ENCODE measurements at places on chromosomes 7 and 10.

GRCh38 chr7:107641676-107642075, 19.0 kb upstream of the SLC26A4 start:
- DNase-seq = peak; percentile 90

DNA sequence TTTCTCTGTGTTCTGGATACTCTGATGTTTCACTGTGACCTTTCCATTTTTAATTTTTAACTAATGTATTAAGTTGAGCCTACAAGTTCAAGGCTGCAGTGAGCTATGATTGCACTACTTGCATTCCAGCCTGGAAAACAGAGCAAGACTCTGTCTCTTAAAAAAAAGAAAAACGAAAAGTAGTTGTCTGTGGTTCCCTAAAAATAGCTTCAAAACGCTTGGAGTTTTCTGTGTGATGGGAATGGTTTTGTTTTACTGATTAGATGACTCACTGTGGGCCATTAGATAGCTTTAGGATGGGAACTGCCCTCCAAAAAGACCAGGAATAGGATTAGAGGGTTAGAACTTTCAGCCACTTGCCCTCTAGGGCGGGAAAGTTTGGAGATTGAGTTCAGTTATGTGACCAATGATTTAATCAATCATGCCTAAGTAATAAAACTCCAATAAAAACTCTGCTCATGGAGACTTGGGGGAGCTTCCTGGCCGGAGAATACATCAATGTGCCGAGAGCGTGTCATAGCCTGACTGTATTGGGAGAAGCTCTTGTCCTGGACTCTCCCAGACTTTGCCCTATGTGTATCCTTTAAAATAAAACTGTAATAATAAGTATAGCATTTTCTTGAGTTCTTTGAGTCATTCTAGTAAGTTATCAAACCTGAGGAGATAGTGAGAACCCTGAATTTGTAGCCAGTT, 147.1 kb downstream of the LYZL1 start:
- DNase-seq = no peak

GRCh38 chr7:150737265-150738055, at the start of gene GIMAP5:
TSS of gene GIMAP5 (plus strand) at chr7:150737418. CDS start at chr7:150740885, 3,467 bp downstream.
- no peak for DNase-seq

DNA sequence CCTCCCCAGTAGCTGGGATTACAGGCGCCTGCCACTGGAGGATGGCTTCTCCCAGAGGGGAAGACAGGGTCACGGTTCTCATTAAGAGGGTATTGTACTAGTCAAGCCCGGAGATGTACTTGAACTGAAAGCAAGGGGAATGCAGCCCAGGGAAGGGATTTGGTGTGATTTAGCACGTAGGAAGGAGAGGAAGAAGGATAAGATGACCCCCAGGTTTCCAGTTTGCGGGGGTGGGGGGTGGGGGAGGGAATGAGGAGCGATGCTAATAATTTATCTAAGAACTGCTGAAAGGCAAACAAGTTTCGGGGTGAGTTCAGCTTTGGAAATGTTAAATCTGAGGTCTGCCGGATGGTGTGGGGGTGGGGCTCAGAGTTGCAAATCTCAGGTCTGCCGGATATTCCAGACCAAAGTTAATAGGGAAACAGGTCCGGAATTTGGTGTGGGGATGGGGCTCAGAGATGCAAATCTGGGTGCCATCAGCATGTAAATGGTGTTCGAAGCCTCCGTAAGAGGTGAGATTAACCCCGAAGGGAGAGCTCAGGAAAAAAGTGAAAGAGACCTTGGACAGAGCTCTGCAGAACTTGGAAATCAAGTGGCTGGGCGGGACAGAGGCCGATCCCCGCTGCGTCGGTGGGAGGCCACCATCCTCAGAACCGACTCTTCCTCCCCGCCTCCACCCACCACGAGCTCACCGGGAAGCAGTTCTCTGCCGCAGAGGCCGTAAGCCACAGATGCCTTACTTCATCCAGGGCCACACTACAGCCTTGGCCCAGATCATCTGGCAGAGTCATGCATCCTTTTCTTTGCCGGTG, 1.6 kb upstream of the SEPHS1 start:
- peak; percentile 31 for DNase-seq

- DNase-seq = no peak
These were observed 105.4 kb downstream of the EPDR1 start for GRCh38 chr7:38025815-38026214.

GRCh38 chr10:130709415-130709814, 573.2 kb downstream of the GLRX3 start:
- DNase-seq = no peak

- no peak for DNase-seq
These were observed 228.6 kb downstream of the MGMT start for GRCh38 chr10:129695671-129696070.

- no peak for DNase-seq
These were observed 53.1 kb downstream of the VPS41 start for GRCh38 chr7:38855867-38856266.

DNA sequence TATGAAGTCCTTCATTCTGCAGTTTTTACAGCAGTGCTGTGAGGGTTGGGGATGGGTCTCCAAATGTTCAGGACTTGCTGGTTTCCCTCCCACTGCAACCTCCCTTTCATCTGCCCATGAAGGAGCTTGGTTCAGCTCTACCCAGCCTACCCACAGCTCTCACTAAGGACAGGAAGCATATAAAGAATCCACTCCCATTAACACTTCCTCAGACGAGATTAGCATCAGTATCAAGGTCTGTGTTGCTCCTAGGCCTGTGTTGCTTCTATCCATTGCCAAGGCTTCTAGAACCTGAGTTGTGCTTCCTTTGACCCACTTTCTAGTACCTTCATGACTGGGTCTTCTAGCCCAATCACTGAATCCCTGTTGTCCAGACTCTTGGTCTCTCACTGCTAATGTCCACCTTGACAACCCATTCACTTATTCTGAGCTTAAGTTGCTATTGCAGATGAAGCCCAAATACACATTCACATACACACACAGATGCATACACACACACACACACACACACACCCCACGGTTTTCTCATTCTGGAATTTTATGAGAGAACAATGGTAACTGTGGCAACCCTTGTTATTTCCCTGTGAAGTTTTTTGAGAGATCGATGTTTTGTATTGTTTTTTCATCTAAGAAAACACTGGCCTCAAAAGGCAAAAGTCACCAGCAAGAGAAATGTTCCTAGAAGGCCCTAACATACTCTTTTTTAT, 248.1 kb downstream of the MTERF1 start:
- DNase-seq = no peak

DNA sequence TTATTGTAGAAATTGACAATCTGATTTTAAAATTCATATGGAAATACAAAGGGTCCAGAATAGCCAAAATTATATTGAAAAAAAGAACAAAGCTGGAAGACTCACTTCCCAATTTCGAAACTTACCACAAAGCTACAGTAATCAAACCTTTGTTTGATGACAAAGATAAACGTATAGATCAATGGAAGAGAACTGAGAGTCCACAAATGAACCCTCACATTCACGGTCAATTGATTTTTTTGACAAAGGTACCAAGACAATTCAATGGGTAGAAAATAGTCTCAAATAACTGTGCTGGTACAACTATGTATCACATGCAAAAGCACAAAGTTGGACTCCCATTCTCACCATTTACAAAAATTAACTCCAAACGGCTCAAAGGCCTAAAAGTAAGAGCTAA, 8.7 kb downstream of the KPNA7 start:
- DNase-seq = no peak

DNA sequence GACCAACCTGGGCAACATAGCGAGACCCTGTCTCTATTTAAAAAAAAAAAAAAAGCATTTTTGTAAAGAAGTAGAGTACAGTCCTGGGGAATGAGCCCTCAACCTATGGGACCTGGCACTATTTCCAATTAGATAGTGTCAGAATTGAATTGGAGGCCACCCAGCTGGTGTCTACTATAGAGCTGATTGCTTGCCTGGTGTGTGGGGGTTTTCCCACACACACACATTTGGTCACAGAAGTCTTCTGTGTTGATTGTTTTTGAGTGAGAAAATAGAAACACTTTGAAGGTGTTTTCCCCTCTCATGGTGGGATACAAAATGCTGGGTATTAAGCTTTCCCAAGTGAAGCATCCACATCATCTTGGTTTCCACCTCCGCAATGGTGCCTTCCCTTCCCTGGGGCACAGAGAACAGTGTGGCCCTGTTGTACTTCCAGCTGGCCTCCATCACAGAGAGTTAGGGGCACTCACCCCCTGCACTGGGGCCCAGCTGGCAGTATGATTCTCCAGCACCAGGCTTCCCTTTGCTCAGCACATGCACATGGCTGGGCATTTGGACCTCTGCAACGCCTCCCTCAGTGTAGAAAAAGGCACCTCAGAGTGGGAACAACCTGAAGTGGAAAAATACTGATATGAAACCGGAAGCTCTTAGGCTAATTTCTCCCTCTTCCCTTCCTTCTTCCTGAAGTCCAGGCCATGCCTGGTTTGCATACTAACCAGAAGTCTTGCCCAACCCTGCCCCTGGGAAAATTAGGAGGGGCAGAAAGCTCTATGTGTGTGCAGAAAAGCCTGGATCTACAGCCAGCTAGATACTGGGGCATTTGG, 10.7 kb upstream of the NFKB2 start:
- no peak for DNase-seq

DNA sequence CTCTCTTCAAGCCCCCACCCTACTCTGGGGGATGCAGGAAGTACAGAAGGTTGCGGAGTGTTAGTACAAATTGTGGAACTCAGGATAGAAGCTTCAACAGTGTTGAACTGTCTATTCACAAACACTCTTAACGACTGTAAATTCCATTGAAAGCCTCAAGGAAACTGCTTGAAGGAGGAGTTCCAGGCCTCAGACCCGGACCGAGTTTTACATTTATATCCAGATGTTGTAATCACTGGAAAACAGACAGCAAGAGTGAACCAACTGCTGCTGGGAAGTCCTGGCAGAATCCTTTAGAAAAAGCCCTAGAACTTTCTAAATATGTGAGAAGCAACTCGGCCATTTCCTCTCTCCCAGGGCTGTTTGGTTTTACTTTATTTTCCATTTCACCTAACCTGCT, 84.1 kb upstream of the LRRC18 start:
- DNase-seq = no peak

- no peak for DNase-seq
These were observed 1134.0 kb downstream of the XPNPEP1 start for GRCh38 chr10:108789336-108789735.

GRCh38 chr10:117145019-117145418, 6.9 kb upstream of the VAX1 start:
- DNase-seq = no peak

DNA sequence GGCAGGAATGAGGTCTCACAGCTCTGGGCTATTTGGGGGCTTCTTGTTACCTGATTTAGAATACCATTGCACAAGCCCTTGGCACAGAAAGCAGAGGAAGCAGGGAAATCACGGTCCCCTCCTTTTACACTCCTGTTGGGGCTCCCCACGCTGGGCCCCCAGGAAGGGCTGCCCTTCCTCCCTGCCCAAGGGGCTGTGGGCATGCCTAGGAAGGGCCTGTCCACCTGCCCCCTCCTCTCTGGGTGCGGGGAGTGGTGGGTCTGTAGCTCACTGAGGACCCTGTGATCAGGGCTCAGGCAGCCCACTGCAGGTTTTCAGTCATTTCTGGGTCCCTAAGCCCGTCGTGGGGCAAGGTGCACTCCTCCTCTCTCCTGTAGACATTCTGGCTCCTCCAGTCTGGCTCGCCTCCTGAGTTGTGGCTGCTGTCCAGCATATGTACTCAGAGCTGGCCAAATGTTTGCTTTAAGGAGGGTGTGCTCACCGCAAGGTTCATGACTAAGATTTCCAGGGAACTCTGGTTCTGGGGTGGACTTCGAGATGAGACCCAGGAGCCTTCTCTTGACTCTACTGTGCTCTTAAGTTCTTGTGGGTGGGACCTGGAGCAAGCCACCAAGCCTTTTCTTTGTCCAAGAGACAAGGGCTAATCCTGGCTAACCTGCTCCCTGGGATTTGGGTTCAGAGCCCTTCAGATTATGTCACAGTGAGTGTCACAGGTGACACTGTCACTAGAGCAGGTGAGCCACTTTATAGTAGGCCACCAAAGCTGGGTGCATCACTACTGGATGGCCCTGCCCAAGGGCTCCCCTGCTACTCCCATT, 56.0 kb downstream of the TACR2 start:
- DNase-seq = no peak

DNA sequence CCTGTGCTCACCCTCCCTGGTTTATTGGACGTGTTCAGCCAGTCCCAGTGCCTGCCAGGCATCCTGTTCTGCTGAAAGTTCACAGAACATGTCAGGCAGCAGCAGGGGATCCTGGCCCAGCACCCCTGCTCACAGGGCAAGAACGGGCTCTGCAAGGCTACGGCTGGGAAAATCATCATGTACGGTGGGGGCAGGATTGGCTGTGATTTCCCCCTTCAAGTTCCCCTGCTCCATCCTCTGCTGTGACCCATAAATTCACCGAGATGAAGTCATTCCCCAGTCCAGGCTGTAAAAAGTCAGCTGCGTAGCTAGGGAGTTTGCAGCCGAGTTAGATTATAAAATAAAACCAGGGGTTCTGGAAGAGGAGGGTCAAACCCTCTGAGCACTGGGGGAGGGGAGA, 484.1 kb upstream of the ZMIZ1 start:
- no peak for DNase-seq

DNA sequence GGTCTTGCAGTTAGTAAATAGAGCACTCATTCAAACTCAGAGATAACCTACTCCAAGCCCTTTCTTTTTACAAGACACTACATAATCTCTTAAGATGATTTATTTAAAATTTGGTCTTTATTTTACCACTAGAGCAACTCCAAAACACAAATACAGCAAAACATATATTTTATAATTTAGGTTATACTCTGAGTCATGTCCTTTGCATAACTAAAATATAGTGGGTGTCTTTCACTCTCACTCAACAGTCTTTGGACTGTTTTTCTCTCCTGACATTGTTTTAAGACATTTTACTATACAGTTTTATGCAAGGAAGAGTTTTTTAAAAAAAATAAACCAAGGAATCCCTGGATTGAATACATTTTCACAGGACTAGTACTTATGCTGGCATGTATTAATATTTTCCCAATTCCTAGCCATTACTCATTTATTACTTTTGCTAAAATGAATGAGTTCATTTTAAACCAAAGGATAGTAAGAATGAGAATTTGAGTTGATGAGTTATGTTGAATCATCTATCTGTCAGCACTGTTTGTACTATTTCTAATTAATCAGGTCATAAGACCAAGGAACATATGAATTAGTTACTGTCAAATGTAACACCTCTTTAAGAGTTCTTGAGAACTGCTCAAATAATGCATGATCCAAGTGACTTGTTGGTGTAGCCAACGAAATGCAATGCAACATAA, 303.1 kb upstream of the FZD1 start:
- no peak for DNase-seq

- no peak for DNase-seq
These were observed 141.5 kb downstream of the ADCY1 start for GRCh38 chr7:45715471-45716352.

- no peak for DNase-seq
These were observed 10.3 kb upstream of the HSPB1 start for GRCh38 chr7:76292213-76292573.

Data from NCI-H2171 treated with DMSO at 0.1 percent for 48 hours (cell line).